ENCODE measurements at places on chromosomes 4 and X.
A peak's percentile ranks its signal among the peaks of the same experiment; 100 is the strongest.

GRCh38 chrX:150365051-150365989 lies 2.2 kb downstream of the MAMLD1 start:
- DNase-seq: no peak

DNA sequence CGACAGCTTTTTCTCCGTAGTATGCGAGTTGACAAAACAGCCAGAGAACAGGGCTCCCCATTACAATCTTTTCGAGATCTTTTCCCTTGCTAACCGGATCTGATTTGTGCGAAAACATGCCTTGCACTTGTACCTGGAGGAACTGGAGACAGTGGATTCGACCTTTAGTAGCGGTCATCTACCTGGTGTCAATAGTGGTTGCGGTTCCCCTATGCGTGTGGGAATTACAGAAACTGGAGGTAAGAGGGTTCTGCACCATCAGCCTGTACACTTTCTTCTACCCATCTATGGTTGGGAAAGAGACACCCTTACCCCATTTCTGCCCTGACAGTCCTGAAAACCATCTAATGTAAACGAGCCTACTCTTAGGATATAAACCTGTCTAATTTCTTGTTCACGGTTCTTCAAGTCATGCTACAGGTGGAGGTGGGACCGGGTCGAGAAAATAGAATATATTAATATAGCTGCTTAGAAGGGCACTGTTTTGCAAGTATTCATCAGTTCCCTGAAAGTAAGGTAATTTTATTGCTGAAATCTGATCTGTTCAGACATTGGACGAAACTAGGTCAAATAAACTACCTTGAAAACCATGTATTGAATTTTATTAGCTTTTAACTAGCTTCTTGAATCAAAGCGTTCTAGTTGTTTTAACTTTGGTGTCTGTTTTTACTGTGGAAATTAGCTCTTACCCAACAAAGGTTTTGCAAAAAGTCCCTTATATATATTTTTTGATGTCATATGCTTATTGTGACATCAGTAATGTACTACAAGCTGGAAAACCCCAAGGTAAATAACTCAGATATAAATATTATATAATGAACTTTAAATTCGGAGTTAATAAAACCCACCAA lies 869 bp downstream of the TMEM184C start:
- no peak for DNase-seq

GRCh38 chr4:139154538-139154937 lies 22.5 kb downstream of the ELF2 start:
- DNase-seq: no peak

- DNase-seq: peak; percentile 56
These were observed 97.9 kb downstream of the ARHGEF9 start for GRCh38 chrX:63686878-63687714.

- peak; percentile 21 for DNase-seq
These were observed 70.7 kb upstream of the SLC4A4 start for GRCh38 chr4:71268166-71268565.

- peak; percentile 4 for DNase-seq
These were observed 175.8 kb downstream of the COMMD8 start for GRCh38 chr4:47287735-47288134.

DNA sequence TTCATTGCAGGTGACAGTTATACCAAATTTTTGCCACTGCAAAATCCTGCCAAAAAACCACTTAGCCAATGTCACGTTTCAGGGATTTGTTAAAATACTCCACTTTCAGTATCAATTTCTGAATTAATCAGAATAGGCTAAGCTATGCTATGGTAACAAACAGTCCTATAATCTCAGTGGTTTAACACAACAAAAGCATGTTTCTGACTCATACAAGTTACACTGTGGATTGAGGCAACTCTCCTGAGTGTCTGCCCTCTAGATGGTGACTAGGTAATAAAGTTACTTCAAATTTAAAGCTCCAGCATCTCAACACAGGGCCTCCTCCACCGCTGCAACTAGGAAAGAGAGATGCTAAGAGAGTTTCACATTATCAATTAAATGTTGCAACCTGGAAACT lies 23.0 kb upstream of the RADX start:
- DNase-seq: no peak

- DNase-seq: no peak
These were observed 8.2 kb downstream of the MED14 start for GRCh38 chrX:40727093-40727492.

- DNase-seq: no peak
These were observed 187.8 kb upstream of the NHS start for GRCh38 chrX:17187136-17187756.

DNA sequence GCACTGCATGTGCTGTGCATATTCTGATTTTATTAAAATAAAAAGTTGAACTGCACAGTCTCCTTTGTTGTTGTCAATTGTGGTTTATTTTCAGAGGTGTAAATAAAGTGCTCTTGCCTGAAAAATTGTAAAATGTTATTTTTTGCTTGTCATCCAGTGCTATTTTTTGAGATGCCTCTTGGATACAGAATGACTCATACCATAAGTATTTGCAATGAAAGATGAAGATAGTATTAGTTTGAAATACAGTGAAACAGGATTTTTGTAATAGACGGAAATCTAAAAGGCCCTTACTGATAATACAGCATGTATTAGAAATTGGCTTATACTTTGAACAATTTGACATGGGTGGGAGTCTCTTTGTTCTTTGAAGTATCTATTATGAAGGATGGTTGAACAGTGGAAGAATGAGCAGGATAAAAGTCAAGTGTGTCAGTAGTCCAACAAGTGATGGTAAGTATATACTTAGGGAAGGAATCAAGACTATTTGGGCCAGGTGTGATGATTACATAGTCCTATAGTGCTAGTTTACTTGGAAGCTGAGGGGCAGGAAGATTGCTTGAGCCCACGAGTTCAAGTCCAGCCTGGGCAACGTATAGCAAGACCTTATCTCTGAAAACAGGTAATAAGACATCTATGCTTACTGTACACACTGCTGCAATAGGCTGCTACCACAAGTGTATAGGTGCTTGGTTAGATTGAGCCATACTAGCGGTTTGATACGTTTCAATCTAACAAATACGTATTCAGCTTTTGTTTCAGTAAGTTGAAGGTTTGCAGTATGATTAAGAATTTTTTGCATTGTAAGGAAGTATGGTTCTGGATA lies 16.4 kb downstream of the DDX3X start:
- no peak for DNase-seq

GRCh38 chr4:98468709-98469108 lies 189.7 kb downstream of the TSPAN5 start:
- no peak for DNase-seq

DNA sequence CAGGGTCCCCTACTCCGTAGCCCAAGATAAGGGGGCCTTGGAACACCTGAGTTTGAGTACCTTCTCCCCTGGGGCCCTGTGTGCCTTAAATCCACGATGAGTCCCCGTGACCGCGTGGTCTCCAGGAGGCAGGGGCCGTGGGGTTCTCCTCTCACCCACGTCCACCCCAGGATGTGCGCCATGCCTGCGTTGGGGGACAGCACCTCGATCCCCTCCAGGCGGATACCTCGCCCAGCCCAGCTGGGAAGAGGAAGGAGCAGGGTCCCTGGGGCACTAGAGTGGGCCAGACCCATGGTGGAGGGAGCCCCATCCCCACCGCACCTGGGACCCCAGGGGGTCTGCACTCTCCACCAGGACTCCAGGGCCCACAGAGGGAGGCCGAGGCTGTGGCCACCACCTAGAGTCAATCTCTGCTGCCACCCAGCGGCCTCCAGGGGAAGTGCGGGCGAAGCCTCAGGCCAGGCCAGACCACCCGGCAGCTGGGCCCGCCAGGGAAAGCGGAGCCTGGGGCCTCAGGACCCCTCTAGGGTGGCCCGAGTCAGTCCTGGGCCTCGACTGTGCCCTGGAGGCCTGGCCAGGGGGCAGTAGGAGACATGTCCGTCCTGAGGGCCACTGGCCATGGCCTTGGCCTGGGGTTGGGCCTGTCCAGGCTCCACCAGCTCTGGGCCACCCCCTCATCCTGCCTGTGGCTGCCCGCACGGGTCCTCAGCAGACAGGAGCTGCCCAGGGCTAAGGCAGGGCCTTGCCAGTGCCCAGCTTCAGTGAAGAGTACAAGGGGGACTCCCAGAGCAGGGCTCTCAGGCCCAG lies 55.0 kb downstream of the FAM53A start:
- DNase-seq: no peak

- DNase-seq: no peak
These were observed 26.4 kb downstream of the GPM6B start for GRCh38 chrX:13790206-13791131.

- no peak for DNase-seq
These were observed 116.2 kb downstream of the AFAP1 start for GRCh38 chr4:7823416-7823824.

DNA sequence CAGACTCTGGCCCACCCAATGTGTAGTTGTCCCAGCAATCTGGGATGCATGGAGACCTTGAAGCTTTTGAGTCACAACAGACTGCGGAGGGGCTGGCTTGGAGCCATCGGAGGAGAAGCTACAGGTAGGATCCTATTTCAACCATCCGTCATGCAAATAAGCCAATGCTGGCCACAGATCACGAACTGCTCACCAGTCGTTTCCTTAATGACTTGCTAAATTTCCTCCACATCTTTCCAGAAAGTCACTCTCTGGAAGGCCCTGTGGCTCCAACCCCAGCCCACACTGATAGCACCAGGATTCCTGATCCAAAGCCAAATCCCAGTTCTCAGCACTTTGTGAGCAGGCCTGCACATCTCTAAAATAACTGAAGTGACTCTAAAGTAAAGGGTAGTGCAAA lies 321.3 kb downstream of the RAB28 start:
- no peak for DNase-seq

DNA sequence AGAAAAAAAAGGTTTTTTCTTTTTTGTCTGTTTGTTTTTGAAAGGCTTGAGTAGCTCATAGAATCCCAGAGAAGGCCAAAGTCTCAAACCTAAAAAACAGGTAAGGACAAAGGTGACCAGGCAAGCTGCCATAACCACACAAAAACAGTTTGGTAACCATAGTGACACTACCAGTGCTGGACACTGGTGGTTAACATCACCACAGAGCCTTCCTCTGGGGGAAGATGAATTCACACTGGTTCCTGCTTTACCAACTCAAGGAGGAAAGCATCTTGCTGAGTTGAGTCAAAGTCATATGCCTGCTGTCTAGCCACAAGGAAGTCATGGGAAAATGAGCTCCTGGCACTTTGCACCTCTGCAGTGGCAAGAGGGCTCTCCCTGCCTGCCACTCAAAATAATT lies 32.5 kb downstream of the IDS start:
- no peak for DNase-seq

DNA sequence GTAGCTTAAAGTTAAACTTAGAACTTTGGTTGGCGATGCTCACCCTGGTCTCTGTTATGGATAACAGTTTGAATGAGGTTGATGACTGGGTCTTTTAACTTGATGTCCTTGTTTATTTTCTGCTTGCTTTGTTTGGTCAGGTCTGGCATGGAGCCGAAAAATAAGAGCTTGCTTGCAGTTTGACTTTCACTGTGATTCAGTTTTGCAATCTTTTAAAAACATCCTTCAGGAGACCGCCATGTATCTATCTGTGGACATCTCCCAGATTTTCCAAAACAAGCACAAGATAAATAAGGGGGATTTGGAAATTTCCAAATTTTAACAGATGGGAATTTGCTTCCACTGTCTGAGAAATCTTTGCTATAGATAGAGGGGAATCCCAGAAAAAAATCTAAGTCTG lies 246.7 kb downstream of the PALLD start:
- DNase-seq: no peak

GRCh38 chr4:1445716-1446445 lies 39.6 kb upstream of the NKX1-1 start:
- DNase-seq: no peak

DNA sequence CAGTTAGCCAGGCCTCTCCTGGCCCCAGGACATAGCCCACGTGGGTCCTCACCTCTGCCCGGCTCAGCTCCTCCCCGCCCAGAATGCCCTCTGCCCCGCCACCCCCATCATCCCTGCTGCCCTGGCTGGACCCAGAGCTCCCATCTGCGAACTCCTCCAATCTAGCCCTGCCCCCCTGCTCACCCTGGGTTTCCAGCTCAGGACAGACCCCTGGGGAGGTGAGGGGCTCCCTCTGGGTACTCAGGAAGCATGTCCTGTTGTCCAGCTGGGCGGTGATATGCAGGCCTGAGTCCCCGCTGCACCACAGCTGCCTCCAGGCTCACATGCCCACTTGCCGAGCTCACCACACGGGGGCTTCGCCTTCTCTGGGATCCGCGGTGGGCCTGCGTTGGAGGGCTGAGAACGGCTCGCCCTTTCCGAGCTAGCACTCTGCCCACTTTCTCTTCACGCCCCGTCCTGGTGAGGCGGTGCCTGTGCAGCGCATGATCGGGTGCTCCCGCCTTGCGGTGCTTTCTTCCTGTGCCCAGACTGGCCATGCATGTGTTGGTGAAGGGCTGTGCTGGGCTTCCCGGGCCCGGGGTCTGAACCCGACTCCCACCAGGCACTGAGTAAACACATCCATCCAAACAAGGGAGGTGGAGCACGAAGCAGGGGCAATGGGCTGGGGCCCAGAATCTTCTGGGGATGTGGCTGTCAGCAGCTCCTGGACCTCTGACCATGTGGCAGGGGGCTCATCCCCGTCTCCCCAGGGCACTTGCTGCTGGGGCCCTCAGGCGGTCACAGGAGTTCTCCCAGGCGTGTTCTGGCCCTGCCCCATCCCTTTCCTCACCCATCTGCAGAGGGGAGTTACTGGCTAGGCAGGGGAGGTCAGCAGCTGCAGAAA lies 74.3 kb downstream of the RGS12 start:
- DNase-seq: no peak

Measured in fibroblast of skin of left quadriceps (primary cell).